ENCODE measurements at places on chromosomes 12 and 14.
A peak's percentile ranks its signal among the peaks of the same experiment; 100 is the strongest.

GRCh38 chr12:62977883-62978282 is 42.9 kb upstream of the PPM1H start:
- no peak for DNase-seq

DNA sequence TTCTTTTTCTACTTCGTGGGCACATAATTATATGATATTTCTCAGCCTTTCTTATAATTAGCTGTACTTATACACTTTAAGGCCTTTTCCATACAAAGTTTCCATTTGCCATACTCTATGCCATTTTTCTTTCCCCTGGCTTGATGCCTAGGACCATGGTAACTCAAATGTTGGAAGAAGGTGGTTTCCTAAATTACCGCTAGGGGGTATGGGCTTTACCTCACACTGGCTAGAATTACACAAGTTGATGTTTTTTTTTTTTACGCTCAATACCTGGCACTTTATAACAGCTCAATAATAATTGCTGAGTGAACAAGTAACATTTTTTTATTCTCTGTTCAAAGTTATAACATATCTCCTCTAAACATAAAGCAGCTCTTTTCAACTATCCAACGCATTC is 306.8 kb upstream of the LRFN5 start:
- DNase-seq = no peak

- DNase-seq = no peak
Measured at GRCh38 chr12:56031987-56032386, 9.7 kb upstream of the RPS26 start.

GRCh38 chr12:30595742-30596141 is 99.9 kb downstream of the IPO8 start:
- DNase-seq = no peak

- no peak for DNase-seq
Measured at GRCh38 chr12:2456813-2457186, 338.0 kb upstream of the FKBP4 start.

DNA sequence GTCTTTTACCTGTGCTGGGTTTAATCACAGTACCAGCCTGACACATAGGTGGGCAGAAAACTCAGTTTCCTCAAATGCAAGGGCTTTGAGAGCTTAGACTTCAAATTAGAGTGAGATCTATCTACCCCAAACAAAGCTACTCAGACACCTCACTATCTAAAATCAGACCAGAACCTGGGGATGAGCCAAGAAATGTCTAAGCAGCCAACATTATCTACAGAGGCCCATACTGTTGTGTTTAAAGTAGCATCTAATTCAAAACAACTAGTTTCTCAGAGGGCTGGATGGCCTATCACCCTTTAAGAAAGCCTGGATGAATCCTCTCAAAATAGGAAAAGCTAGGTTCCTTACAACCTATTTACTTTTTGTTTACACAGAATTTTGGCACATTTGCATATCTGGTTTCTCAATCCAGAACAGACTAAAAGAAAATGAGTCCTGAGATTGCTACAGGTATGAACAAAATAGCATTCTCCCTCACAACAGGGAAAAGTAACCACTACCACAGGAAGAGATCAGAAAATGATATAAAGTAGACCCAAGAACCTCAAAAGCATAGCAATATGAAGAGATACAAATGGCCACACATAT is 142.4 kb downstream of the ZFP36L1 start:
- no peak for DNase-seq

DNA sequence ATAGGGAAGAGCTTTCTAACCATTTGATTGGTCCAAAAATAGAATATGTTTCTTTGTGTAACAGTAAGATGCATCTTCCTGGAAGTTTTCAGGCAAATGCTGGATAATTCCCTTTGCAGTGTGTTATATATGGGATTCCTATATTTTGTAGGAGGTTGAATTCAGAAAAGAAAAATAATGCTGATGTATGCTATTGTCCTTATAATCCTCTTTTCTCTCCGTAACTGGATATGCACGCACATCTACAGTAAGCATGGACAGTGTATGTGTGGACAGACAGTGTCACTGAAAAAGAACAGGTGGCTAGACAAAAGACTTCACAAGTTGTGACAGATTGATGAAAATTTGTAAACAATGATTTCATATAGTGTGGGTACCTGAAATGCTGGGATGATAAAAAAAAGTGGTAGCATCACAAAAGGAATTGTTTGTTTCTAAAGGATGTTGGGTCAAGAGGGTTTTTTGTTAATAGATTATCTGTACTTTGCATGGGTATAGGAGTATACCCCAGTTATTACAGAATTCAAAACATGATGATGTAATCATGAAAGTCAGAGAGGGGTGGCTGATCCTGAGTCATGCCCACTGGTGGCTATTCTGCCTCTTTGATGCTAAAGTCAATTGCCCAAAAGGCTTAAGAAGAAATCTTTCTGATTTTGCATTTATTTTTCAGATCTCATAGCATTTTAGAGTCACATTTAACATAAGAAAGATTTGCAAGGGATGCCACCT is 160.7 kb upstream of the TMTC1 start:
- DNase-seq = no peak

DNA sequence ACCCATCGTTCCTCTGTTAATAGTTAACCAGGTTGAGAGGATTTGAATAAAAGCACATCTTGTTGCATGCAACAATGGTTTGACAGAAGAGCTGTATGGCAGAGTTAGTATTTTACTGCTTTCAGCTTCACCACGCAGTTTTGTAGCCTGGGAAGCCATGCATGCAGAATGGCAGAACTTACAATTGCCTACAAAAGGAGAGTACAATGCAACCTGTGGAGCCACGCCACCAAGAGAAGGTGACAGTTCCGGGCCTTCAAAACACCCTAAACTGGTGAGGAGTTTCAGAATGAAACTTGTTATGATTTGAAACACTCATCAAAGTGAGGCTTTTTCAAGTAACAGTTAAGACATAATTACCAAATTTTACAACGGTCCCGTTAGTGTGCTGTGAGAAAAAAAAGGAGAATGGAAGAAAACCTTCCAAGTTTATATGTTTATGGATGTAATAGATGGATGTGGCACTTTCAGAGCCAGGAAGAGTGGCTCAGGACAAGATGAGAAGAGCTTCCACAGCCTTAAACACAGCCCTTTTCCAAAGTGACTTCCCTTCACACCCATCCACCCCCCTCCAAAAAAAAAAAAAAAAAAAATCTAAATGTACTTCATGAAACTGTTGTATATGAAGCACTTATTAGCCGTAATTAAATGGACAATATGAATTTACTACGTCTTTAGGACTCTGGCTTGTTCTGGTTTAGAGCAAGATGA is 158.7 kb downstream of the EGLN3 start:
- no peak for DNase-seq

- peak; percentile 10 for DNase-seq
Measured at GRCh38 chr14:58299401-58300330, 1.3 kb downstream of the ARID4A start.

GRCh38 chr14:100894416-100894815 is 9.1 kb downstream of the RTL1 start:
- no peak for DNase-seq

GRCh38 chr12:29771786-29772185 is 12.0 kb downstream of the TMTC1 start:
- DNase-seq = no peak

DNA sequence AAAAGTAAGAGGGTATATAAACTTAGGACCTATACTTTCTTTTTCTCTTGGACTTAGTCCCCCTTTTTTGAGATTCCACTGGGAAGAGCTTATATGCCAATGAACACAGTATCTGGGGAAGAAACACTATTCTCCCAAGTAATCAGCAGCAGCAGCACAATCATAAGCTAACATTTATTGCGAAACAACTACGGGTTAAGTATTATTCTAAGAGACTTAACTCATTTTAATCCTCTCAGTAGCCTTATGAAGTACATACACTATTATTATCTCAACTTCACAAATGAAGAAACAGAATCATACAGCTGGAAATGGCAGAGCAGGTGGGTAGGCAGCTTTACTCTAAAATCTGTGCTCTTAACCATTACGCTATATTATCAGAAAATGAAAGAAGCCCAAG is 27.9 kb downstream of the BAZ2A start:
- DNase-seq = no peak

DNA sequence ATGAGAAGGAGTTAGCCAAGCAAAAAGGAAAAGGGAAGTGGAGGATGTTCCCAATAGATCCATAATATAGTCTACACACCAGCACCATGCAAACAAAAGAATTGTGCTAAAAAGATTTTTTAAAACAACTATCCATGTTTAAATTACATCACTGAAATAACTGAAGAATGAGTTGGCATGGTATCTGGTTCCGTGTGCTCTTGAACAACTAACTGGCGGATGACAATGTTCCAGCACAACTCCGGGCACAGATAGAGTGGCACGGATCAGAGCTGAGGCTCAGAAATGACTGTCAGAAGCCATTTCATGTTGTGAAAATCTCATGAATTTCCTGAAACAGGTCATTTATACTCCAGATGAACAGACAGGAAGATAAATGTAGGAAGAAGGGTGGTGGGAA is 153.1 kb downstream of the HMGA2 start:
- DNase-seq = no peak

DNA sequence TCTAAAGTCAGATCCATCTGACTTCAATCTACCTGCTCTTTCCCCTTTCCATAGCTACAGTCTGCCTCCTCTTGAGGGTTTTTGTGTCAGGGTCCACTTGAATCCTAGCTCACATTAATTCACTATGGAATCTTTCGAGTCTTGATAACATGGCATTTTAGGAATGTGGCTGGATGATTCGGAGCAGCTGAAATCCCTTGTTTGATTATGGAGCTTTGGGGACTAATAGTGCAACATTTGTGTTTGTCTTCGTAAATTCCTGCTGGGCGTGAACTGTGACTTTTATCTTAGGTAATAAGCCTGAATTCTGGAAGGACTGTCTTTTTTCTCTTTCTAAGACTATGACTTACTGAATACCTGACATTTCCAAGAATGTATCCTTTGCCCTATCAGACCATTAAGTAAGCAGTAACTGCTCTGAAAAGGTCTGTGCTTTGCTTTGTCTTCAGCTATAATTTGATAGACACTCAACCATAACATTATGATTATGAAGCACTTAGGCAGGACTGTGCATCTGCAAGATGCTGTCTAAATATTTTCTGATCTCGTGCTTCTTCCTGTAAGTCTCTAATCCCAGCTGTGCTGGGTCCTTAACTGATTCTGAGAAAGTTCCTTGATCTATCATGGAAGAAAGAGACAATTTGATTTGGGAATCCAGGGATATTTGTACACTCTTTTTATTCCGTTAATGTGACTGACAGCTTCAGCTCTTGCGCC is 19.0 kb upstream of the PELI2 start:
- DNase-seq = no peak

- DNase-seq = no peak
Measured at GRCh38 chr14:36317650-36318049, 2.8 kb downstream of the MBIP start.

- no peak for DNase-seq
Measured at GRCh38 chr12:99809909-99810308, 162.4 kb downstream of the GARIN6 start.

GRCh38 chr12:19045426-19045825 is 84.1 kb upstream of the PLEKHA5 start:
- DNase-seq = no peak

DNA sequence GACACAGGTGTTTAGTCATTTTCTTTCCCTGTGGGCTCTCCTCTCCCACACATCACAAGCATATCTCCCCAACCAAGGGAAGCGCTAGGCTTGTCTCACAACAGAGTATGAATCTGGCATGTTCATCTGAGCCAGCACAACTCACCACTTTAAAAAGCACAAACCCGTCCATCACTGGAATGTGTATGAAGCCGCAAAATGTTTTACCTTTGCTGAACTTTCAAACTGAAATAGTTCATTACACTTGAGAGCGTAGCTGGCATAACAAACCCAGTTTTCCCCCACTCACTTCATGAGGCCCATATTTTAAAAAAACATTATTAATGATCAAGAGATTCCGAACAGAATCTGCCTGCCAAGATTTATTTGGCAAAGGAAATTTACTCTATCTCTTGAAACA is 15.8 kb downstream of the NID2 start:
- DNase-seq = no peak

DNA sequence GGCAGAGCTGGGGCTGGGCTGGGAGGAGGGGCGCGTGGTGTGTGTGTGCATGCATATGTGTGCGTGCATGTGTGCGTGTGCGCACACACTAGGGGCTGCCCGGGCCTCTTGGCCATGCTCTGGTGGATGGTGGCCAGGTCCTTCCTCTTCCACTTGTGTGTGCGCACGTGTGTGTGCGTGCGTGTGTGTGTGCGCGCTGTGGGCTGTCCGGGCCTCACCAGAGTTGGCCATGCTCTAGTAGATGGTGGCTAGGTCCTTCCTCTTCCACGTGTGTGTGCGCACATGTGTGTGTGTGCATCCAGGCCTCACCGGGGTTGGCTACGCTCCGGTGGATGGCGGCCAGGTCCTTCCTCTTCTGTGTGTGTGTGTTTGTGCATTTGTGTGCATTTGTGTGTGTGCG is 24.7 kb downstream of the FOXN4 start:
- no peak for DNase-seq

GRCh38 chr12:66763467-66763866 is 84.6 kb upstream of the GRIP1 start:
- no peak for DNase-seq

DNA sequence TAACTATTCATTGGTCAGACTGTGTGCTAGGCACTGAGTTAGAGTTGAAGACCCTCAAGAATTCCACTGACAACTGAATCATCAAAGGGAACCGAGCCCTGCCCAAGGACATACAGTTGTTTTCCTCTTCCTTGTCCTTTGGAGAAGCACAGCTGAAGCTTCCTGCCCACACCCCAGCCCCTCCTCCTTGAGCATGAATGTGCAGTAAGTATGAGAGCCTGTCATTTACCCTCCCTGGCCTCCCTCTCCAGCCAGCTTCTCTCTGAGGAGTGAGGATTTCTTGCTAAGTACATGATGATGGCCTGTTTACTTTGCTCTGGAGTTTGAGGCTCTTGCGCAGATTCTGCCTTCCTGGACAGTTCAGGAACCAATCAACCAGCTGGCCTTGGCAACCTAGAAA is 235.2 kb downstream of the CACNA1C start:
- no peak for DNase-seq

DNA sequence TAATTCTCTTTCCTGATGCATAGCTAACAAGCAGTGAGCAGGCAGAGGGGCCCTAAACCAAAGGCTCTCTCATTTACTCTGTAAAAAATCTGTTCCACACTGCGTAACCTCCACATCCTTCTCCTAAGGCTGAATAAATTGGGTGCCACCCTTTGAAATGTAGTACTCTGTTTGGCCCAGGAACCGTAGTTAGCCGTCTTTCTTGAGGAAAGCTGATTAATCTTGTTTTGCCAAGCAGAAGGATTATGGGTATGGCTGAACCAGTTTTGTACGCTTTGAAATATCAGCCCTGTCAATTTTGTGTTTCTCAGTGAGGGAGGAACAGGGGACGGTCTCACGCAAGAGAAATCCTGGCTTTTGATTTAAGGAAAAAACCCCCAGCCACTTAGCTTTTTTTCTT is 19.7 kb downstream of the EML1 start:
- DNase-seq = no peak

- DNase-seq = no peak
Measured at GRCh38 chr12:113464852-113465719, 6.6 kb downstream of the LHX5 start.

GRCh38 chr12:89326239-89327040 is 25.9 kb downstream of the DUSP6 start:
- DNase-seq = no peak
